ENCODE measurements at places on chromosomes 5 and 9.

- DNase-seq: no peak
These were observed 1.4 kb downstream of the TSPAN17 start for GRCh38 chr5:176648474-176649194.

DNA sequence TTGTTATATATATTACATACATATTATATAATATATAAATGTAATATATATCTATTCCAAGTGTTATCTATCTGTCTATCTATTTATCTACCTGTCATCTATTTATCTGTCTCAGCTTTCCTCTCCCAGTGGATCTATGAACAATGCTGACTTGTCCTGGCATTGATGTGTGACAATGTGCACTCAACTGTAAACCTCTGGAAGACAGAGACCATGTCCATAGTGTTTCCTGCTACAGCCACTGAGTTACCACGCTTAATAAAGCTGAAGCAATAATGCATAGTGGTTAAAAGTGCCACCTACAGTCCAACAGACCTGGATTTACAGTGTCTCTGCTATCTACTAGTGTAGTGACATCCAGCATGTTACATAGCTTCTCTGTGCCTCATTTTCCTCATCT, 57.2 kb upstream of the TMED7 start:
- DNase-seq: no peak

DNA sequence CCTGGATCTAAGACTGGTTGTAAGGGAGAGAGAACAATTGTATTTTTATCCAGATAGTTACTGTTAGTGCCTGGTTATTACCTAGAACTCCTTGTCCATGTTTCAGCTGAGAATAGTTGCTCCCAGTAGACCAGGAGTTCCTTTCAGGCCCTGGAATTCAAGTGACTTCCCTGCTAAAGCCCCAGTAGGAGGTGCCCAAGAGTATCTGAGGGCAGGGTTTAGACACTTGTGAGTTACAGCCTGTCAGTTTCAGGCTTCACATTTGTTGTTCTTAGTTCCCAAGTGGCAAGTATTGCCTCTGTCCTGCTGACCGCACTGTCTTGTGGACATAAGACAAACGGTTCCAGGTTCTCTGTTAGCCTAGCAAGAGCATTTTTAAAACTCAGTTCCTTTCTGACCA, 743.9 kb upstream of the SEMA6A start:
- DNase-seq: no peak

DNA sequence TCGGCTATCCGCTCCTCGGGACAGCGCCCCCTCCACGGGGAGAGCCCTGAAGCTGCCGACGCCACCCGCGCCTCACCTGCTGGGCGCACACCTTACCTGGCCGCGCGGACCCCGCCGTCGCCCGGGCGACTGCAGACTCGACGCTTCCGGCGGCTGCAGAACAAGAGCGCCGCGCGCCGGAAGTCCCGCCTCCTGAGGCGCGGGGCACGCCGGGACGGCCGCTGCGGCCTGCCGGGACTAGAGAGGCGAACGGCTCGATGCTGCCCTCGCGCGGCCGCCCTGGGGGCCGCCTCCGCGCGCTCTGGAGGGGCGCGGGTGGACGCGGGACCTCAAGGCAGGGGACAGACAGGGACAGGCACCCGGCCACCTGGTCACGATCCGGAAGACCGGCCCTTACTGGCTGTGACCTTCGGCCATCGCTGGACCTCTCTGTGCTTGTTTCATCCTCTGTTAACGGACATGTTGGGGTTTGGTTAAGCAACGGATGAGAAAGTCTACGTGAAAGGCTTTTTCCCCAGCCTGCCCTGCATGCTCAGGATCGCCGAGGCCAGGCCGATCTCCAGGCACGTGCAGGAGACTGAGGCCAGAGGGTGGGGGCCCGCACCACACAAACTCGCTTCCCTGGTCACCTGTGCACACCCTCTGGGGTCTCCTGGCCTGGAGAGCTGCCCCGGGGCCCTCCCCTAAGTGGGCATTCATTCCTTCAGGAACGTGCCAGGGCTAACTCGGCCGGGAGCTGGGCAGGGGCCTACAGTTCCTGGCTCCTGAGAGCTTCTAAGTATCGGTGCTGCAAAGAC, at the start of gene SNAPC4:
Gene SNAPC4, minus strand, starts transcription at position 133 of the 797 bp plus-strand sequence. CDS start 1,742 bp downstream, outside the sequence.
- no peak for DNase-seq

GRCh38 chr5:106020894-106021293, 1649.8 kb downstream of the EFNA5 start:
- no peak for DNase-seq

- no peak for DNase-seq
These were observed 1032.7 kb downstream of the NR2F1-AS1 start for GRCh38 chr5:92548346-92548745.

DNA sequence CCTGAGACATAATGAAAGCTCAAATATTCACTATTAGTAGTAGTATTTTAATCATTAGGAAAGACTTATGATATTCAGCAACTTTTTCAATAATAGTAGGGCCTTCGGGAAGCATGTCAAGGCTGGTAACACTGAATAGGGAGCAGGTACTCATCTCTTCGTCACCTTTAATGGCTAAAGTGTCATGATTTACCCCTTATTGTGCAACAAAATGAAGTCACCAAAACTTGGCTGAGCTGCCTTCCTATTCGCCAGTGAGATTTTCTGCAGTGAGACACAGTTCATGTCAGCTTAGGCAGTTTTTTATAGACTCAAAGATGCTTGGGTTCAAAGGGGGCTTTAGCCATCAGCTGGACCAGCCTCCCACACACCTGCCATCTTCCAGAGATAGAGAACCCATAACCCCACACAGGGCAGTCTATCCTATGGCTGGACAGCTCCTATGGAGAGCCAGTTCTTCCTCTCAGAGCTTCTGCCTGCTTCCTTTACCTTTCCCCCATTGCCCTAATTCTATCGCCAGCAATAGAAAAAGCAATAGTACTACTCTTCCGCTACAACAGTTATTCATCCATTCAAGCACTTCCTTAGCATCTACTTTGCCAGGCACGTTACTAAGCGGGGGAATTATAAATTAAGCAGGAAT, 2.3 kb upstream of the CPLX2 start:
- no peak for DNase-seq

GRCh38 chr5:55933377-55934114, 61.2 kb downstream of the IL6ST start:
- no peak for DNase-seq

DNA sequence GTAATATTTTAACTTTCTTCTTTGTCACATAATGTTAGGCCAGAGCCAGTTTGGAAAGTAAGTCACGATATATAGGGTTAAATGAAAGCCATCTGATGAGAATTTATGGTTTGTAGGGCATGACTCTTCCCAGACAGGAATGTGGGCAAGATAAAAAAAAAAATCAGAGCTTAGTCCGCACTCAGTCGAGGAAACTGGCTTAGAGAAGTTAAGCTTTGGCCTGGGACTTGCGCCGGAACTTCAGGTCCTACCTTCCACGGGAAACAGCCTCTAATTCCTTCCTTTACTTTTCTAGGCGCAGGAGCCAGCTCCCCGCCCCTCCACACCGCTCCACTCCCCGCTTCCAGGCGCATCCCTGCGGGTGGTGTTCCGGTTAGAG, 475 bp downstream of the DDX31 start:
- DNase-seq: no peak

DNA sequence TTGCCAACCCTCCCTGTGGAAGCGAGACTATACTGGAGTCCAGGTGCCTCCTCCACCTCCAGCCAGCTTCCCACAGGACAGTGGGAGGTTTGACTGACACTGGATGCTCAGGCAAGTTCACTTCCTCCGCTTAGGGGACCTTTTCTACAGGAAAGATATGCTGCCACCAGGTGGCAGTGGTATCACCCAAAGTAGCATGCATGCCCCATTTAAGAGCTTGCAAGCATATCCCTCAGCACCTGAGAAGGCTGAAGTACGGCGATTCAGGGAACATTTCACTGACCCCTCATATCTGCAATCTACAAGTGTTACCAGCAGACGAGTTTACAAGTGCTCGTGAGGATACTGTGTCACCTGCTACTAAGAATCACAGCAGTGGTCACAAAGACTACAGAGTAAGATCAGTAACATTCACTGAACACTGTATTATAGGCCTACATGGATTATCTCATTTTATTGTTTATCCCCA, 75.5 kb downstream of the KLHL3 start:
- peak; percentile 65 for DNase-seq

GRCh38 chr5:81068635-81069034, 108.5 kb downstream of the RASGRF2 start:
- DNase-seq: no peak

- no peak for DNase-seq
These were observed 1.8 kb downstream of the SHB start for GRCh38 chr9:38066914-38067858.

GRCh38 chr5:81961651-81962440, 10.0 kb upstream of the ATG10 start:
- no peak for DNase-seq

- no peak for DNase-seq
These were observed 178.4 kb downstream of the FAM114A2 start for GRCh38 chr5:153860195-153860886.

DNA sequence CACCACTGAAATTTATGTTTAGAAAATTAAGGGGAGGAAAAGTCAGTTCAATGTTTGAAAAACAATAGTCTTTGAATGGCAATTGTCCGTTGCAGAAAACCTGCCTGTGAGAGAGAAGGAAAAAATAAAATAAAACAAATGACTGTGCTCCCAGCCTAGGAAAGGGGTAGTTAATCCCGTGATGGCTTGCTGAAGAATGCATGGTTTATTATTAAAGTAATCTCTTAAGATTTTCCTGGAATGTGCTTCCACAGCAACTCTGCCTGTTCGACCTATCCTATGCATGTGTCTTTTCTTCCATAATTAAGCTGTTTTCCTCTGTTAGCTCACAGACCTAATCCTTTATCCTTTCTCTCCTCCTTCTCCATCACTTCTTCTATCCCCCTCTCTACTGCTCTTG, 2.4 kb upstream of the DAB2 start:
- DNase-seq: no peak

DNA sequence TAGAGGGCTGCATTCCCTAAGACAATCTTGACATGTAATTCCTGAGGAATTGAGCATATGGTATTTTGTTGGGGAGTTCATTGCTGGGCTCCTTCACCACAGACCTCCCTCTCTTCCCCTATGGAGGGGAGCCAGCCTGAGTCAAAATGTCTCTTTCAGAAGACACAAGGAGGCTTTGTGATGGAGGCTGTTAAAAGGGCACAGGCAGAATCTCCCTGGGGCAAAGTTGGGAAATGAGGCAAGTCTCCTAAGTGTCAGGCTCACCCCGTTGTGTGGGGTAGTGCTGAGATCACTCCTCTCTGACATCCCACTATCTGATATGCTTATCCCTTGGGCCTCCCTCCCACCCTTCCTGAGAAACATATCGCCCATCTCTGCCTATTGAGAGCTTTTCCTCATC, 30.6 kb downstream of the GFRA3 start:
- DNase-seq: no peak

DNA sequence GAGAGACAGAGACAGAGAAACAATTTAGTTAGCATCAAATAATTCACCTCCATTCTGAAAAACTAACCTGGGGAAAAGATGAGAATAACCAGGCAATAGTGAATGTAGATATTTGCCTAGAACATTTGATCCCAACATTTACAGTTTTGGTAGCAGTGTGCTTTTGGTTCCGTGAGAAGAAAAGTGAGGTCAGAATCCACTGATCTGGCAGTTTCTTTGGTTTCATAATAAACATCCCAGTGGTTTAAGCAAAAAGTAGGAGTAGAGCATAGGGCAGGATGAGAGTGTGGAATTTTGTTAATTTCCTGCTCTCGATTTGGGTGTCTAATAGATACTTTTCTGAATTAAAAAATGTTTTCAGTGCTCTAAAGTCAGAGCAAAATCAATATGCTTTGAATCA, 887.0 kb downstream of the NR2F1-AS1 start:
- no peak for DNase-seq

DNA sequence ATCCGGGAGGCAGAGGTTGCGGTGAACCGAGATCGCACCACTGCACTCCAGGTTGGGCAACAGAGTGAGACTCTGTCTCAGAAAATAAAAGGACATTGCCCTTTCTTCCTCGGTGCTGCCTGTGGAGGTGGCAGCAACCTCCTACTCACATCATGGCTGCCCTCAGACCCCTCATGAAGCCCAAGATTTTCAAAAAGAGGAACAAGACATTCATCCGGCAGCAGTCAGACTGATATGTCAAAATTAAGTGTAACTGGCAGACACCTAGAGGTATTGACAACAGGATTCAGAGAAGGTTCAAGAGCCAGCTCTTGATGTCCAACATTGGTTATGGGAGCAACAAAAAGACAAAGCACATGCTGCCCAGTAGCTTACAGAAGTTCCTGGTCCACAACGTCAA, 12.6 kb upstream of the PAX5 start:
- no peak for DNase-seq

DNA sequence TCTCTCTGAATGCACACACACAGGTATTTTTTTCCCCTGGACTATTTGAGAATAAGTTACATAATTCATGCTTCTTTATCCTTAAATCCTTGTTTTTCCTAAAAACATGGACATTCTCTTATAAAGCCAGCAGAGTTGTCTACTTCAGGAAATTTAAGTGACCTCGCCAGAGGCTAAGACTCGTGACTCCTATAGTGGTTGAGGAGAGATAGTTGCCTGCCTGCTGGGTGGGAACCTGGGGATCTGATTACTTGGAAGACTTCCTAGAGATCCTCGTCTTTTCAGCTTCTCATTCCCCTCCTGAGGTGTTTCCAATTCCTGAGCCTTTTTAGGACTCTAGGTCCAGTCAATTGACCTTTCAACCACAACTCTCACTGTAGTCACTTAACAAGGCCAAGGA, 5.5 kb downstream of the SLC30A5 start:
- no peak for DNase-seq

- no peak for DNase-seq
These were observed 94.2 kb downstream of the MUSK start for GRCh38 chr9:110762783-110763182.

- no peak for DNase-seq
These were observed 1.4 kb upstream of the CEL start for GRCh38 chr9:133060417-133060841.

- no peak for DNase-seq
These were observed 431 bp downstream of the BNC2 start for GRCh38 chr9:16869882-16870595.

Measured in GM12864 (cell line).